CD4-positive, alpha-beta T cell treated with Interleukin-4 for 4 hours (primary cell): ENCODE measurements at places on chromosomes 16 and 17.
A peak's percentile ranks its signal among the peaks of the same experiment; 100 is the strongest.

DNA sequence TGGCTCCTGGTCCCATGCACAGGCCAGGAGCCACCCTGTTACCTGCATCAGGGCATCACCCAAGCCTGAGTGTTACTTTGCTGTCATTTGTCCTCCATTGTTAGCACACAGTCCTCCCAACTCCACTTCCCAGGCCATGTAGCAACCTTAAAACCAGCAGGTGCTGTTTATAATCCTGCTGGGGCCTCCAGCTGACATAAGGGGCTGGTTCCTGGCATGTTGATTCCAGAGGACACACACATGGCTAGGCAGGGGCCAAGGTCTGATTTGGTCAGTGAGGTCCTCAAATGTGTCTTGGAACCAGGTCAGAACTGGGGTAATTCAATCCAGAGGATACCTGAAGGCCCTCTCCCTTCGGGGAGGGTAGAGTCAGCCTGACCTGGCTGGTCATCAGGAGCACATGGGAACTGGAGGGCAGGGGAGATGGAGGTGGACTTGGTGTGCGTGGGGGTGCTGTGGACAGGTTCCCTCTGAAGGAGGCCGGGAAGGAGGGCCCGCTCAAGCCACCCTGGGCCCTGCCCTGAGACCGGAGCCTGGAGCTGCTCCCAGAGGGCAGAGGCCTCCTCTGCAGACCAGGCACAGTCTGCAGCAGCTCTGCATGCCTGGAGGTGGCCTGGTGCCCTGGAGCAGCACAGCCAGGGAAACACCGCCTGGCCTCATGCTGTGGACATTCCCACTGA is 6.6 kb downstream of the ADORA2B start:
- DNase-seq, result no peak

DNA sequence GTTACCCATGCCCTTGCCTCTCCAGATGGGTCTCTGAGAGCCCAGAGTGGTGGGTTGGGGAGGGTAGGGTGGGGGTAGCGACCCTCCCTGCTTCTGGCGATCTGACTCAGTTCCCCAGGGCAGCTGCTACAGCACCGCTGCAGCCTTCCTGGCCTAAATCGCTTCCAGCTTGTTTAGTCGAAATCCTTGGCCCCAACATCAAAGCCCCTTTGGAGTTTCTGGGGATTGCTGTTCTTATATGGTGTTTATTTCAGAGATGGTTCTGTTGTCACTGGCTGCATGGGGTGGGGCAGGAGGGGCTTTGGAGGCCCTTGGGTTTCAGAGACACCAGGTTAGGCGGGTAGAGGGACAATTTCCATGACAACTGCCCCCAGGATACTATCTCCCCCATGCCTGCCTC is 35.9 kb downstream of the FZD2 start:
- DNase-seq, result no peak

DNA sequence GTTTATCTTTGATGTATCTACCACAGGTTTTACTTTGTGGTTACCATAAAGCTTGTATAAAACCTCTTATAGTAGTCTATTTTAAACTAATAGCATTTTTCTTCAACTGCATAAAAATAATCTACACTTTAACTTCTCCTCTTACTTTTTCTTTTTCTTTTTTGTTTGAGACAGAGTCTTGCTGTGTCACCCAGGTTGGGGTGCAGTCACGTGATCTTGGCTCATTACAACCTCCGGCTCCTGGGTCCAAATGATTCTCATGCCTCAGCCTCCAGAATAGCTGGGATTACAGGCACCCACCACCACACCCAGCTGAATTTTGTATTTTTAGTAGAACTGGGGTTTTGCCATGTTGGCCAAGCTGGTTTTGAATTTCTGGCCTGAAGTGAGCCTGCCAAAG is 53.4 kb upstream of the ZKSCAN2 start:
- no peak for DNase-seq

DNA sequence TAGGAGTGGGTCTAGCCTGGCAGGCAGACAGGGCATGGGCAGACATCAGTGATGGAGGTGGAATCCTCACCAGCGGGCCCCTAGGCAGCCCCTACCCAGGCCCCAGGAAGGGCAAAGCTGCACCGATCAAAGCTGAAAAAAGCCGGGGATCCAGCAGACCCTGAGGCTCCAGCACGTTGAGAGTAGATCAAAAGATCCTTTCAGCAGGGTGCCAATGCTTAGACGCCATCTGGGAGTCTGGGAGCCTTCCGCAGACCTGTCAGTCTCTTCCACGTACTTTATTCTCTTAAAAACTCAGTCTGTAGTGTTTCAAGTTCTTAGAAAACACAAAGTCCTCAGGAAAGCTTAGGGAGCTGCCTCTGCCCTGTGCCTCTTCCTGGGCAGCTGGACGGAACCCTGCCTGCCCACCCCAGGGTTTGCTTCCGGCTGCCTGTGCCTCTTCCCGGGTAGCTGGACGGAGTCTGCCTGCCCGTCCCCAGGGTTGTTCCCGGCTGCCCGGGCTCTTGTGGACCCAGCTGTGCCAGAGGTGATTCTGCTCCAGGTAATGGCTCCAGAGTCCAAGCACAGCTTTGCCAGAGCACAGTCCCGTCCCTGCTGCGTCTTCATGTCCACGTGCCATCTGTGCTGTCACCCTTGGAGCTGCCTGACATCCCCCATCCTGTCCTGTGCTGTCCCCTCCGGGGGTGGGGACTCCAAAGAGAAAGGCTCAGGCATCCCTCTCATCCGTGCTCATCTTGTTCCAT is 50.8 kb upstream of the PVALEF start:
- no peak for DNase-seq

GRCh38 chr17:6681671-6682070 is 30.1 kb downstream of the C17orf100 start:
- DNase-seq, result no peak

DNA sequence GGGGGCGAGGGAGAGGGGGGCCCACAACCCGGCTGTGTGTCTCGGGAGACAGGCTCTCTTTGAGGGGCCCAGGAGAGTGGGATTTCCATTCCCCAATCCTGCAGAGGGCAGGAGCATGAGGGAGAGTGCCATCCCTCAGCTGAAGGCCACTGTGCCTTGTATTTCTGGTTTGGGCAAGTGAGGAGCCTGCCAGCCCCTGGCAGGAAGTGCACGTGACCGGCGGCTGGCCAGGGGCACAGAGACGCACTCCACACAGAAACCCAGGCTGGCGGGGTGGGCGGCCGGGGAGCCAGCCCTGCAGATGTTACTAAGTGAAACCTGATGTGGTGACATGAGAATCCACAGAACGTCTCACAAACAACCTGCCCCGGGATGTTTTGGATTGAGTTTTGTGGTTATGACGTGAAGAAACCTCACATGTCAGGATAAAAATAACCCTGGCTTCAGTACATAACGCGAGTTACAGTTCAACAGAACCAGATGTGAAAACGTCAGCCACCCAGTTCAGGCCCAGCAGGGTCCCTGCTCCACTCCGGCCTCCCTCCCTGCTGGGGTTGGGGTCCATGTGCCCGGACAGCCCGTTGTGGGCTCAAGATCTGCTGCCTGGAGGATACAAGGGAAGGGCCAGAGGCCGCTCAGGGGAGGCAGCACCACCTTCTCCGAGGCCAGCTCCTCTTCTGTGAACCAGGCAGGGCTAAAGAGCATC is 51.7 kb upstream of the MTSS2 start:
- peak; percentile 50 for DNase-seq

GRCh38 chr17:39380144-39380543 is 21.3 kb downstream of the FBXL20 start:
- no peak for DNase-seq

- DNase-seq, result no peak
These were observed 24.4 kb upstream of the ST6GALNAC1 start for GRCh38 chr17:76667786-76668453.

- DNase-seq, result peak; percentile 20
These were observed 102.7 kb upstream of the HLF start for GRCh38 chr17:55161935-55162555.

DNA sequence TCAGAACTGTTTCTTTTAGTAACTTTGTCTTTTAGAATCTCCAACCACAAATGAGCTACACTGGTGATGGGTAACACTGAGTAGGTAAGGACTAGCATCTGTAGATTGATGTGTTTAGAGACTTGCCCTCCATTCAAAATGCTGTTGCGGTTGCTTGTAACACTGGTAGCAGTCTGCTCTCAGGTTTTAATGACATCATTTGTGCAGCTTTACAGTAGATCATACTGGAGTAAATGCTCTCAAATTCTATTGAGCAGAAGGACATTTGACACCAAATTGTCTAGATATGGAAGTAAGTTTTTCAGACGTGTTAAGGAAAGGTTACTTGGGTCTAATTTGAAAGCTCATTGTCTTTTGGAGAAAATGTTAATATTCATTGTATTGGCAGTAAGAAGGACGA is 98.8 kb downstream of the NLK start:
- no peak for DNase-seq

DNA sequence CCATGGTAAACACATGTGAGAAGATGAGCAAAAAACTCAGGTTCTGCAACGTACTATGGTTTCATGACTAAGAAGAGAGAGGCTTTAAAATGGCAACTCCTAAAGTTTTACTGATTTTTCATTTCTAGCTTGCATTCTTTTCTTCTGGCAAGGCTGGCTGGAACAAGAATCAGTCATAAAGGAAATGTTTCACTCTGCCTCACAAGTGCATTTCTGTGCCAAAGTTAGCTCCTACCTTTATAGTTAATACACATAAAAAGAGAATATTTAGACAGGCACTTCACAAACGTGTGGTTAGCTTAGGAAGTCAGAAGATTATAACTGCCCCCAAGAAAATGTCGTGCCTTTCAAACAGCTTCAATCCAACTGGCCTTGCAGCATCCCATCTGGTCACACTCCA is 417.1 kb upstream of the CDH11 start:
- no peak for DNase-seq

DNA sequence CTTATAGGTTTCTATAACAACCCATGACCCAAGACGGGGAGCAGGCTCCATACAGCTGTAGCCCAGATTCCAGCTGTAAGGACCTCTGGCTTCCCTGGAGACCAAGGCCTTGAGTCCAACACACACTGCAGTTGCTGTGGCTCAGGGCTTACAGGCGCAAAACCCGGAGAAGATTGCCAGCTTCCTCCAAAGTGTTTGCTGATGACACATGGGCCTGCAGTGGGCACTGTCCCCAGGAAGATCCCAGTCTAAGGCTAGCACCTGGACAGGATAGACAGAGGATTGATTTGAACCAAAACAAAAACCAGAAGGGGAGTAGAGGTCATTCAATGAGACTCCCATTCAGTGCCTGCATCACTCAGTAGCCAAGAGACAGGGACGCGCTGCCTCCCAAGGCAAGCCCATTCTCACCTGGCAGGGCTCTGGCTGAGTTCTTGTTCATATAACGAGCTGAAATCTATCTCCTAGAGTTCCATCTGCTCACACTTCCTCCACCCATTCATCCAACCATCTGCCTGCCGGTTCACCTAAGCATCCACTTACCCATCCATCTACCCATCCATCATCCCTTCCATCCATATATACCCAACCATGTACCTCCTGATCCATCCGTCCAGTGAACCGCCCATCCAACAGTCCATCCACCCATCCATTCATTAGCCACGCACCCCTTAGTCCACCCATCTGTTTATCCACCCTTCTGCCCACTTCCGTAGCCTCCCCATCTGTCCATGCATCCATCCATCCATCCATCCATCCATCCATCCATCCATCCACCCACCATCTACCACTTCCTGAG is 10.2 kb downstream of the RAB11FIP4 start:
- DNase-seq, result no peak

DNA sequence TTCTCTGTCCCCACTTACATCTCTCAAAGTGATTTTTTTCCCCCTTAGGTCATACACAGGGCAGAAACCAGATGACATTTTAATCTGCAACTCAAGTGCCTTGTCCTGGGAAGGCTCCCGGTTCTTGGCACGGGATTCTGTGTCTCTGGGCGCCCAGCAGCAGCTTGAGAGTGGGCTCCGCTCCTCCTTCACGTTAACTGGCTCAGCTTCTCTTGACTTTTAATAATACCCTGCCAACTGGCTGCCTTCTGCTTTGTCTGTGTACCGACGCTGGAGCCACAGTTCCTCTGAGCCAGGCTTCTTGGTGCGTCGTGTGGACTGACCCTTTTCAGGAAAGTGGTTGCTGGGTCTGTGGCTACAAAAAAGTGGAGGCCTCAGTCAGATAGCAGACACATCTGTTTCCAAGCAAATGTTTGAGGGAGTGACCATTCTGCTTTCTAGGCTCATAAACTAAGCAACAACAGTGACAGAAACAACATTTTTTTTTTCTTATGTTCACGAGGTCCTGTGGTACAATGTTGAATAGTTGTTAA is 64.9 kb downstream of the IRF8 start:
- no peak for DNase-seq

- DNase-seq, result no peak
These were observed 2.9 kb upstream of the THRA start for GRCh38 chr17:40059729-40060475.

DNA sequence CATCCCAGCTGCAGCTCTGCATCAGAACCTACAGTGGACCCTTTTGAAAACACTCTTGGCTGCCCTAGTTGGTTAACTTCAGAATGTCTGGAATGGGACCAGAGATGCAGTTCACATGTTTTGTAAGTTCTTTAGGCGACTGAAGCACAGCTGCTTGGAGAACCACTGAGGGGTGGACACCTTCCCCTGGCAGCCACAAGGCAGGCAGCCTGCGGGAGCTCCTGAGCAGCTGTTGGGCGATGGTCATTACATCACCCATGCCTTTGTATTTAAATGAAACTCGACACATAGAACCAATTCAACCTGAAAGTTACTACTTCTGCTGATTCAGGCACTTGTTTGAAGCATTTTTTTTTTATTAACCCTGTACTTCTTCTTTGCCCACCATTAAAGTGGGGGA is 151.5 kb downstream of the LGALS9B start:
- no peak for DNase-seq

GRCh38 chr17:15649861-15650421 is 30.4 kb upstream of the FBXW10B start:
- DNase-seq, result no peak

- no peak for DNase-seq
These were observed 120.6 kb upstream of the RPL38 start for GRCh38 chr17:74082886-74083285.

- DNase-seq, result no peak
These were observed 8.3 kb upstream of the CDH3 start for GRCh38 chr16:68636818-68637217.

DNA sequence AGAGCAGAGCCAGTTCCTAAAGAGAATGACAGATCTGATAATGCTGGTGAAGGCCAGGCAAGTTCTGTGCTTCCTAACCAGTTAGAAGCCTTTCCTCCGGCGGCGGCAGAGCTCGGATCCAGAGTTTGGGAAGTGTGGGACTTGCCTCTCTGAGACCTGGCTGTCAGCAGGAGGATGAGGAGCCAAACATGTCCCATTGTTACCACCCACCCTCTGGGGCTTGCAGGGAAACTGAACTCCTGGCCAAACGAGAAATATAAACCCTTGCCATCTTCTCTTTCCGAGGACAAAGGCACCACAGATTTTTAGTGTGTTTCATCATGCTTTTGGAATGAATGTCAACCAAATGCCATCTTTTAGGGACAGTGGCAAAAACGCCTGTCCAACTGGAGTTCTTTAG is 80.2 kb upstream of the SMURF2 start:
- DNase-seq, result no peak

DNA sequence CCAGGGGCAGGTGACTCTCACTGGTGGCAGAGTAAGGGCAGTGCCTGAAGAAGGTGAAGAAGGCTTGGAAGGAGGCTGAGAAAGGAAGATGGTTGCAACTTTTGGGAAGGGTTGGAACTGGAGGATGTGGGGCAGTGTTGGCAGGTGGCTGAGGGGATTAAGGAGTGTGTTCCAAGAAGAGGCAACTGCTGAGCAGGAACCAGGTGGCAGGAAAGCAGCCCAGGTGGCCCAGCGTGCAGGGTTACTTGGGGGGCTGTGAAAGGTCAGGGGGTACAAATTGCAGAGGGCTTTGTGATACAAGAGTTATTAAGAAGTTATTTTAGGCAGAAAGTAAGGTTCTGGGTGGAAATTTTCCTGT is 28.6 kb downstream of the WSCD1 start:
- no peak for DNase-seq

GRCh38 chr17:79760197-79760906 is 17.6 kb upstream of the CBX2 start:
- no peak for DNase-seq
